ENCODE measurements at places on chromosomes 1 and 21. TPM values are rescaled to one million over a fixed set of nuclear protein-coding genes. Genes with fewer than 3 reads are reported as not detected.

Gene CFHR4
- total RNA-seq = not detected

Gene JAM2
- 2.1 TPM for total RNA-seq

DNA sequence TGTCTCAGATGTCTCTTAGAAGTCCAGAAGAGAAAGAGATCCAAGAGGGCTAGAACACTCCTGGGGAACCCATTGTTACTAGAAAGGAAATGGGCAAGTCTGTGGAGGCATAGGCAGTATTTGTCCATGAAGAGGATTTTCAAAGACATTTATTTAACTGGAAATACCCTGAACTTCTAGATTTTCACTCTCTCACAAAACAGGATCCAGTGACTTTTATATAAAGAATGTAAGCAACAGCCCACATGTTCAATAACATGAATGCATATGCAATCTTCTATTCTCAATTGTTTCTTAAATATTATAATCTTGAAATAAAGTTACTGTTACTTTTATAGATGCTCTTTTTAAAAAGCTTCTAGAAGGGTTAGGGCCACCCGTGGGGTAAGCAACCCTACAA, 53.4 kb downstream of the TBX15 start:
- no peak for DNase-seq
- H3K27me3 ChIP-seq = no peaks in the 10 kb centered on the region
- H3K4me3 ChIP-seq = no peak overlapping the region
- no peaks in the 10 kb centered on the region for H3K4me1 ChIP-seq

- H3K4me1 ChIP-seq = no peaks in the 10 kb centered on the region
- no peak overlapping the region for H3K4me3 ChIP-seq
- H3K27me3 ChIP-seq = no peaks in the 10 kb centered on the region
- H3K27ac ChIP-seq = no peak overlapping the region
These were observed 196.0 kb upstream of the SAMSN1 start for GRCh38 chr21:14742119-14742518.

- H3K4me1 ChIP-seq = peaks cover 2% of the 10 kb centered on the region
- no peaks in the 10 kb centered on the region for H3K36me3 ChIP-seq
- H3K27me3 ChIP-seq = no peaks in the 10 kb centered on the region
- H3K27ac ChIP-seq = peak overlapping the region; percentile 71
- DNase-seq = peak; percentile 94
These were observed 20.8 kb downstream of the OBSCN start for GRCh38 chr1:228228601-228229074.

Gene CD1E
- not detected for total RNA-seq

DNA sequence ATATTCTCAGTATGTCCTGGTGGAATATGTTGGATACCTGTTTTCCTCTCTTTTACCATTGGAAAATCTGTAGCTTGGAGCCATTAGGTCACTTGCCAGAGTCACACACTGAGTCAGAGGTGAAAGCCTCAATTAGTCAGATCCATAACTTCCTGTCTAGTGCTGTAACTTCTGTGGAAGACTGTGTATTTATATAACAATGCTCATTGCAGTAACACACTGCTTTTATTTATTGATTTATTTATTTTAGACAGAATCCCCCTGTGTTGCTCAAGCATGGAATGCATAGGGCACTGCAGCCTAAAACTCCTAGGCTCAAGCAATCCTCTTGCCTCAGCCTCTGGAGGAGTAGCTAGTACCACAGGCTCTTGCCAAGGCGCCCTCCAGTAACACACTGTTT, 1.3 kb upstream of the DOCK7 start:
- peak; percentile 80 for DNase-seq
- peak overlapping the region; percentile 67 for H3K4me3 ChIP-seq
- H3K27ac ChIP-seq = peak overlapping the region; percentile 70
- H3K27me3 ChIP-seq = no peaks in the 10 kb centered on the region
- peaks cover 16% of the 10 kb centered on the region for H3K4me1 ChIP-seq

Gene FAM72B
- 0.51 TPM for total RNA-seq

DNA sequence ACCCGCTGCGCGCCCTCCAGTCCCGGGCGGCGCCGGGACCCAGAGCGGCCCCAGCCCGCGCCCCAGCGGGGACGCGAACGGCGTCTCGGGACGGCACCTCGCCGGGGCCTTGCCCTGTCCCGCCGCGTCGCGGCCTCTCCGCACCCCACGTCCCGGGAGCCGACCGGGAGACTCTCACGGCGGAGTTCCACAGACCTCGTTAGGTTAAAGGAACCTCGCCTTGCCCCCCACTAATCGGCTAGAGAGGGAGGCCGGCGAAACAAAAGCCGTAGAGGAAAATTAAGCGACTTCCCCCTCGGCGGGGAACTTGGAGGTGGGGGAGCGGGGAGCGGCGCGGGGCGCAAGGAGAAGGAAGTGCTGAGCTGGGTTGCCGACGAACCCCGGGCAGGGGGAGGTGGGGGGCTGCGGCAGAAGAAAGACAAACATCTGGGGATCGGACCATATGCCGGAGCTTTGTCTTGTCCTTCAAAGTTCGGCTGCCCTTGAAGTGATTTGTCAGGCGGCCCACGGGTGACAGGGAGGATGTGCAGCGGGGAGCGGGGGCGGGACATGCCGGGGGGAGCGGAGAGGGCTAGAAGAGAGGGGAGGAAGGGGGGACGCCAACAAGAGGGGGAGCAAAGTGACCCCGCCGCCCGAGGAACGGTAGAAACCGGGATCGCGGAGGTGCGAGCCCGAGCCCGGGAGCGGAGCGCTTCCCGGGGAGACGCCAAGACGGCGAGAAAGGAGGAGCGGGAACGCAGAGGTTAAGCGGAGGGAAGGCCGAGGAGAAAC, 120.0 kb upstream of the RRP15 start:
- peaks cover 10% of the 10 kb centered on the region for H3K27me3 ChIP-seq
- DNase-seq = peak; percentile 11
- no peak overlapping the region for H3K27ac ChIP-seq
- no peaks in the 10 kb centered on the region for H3K36me3 ChIP-seq
- H3K4me1 ChIP-seq = peaks cover 2% of the 10 kb centered on the region

Gene TNNI3K
- 0.66 TPM for total RNA-seq

Gene NBPF14
- total RNA-seq = 53.2 TPM

Gene OR14K1
- not detected for total RNA-seq

Gene ALX3
- not detected for total RNA-seq

DNA sequence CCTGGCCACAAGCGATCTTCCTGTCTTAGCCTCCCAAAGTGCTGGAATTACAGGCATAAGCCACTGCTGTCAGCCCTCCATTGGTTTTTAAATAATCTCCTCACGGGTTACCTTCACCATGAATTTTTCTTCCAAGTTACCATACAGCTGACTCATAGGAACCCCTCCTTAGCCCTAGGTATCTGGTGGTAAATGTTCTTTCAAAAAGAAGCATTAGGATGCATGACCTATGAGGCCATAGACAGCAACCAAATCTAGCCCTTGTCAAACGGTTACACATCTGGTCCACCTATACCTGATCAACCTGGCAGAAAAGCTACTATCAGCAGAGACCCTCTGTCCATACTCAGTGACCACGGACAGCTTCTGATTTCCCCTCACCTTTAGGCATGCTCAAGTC, 12.7 kb upstream of the DEGS1 start:
- DNase-seq = no peak
- no peaks in the 10 kb centered on the region for H3K4me1 ChIP-seq
- no peak overlapping the region for H3K4me3 ChIP-seq

GRCh38 chr1:214913966-214914365, 168.6 kb upstream of the KCNK2 start:
- no peak overlapping the region for H3K27ac ChIP-seq
- no peak overlapping the region for H3K4me3 ChIP-seq

All from fibroblast of lung (primary cell).